Fibroblast of lung (primary cell): ENCODE measurements at places on chromosomes 3 and 15. TPM values are rescaled to one million over a fixed set of nuclear protein-coding genes. Genes with fewer than 3 reads are reported as not detected.

- peaks cover 3% of the 10 kb centered on the region for H3K27me3 ChIP-seq
- H3K27ac ChIP-seq: no peak overlapping the region
- no peaks in the 10 kb centered on the region for H3K36me3 ChIP-seq
- H3K4me1 ChIP-seq: no peaks in the 10 kb centered on the region
- no peak overlapping the region for H3K4me3 ChIP-seq
These were observed 6.1 kb upstream of the SLC25A38 start for GRCh38 chr3:39376959-39377634.

PPARG gene
- 14.9 and 42.8 TPM in 2 replicates for total RNA-seq

DNA sequence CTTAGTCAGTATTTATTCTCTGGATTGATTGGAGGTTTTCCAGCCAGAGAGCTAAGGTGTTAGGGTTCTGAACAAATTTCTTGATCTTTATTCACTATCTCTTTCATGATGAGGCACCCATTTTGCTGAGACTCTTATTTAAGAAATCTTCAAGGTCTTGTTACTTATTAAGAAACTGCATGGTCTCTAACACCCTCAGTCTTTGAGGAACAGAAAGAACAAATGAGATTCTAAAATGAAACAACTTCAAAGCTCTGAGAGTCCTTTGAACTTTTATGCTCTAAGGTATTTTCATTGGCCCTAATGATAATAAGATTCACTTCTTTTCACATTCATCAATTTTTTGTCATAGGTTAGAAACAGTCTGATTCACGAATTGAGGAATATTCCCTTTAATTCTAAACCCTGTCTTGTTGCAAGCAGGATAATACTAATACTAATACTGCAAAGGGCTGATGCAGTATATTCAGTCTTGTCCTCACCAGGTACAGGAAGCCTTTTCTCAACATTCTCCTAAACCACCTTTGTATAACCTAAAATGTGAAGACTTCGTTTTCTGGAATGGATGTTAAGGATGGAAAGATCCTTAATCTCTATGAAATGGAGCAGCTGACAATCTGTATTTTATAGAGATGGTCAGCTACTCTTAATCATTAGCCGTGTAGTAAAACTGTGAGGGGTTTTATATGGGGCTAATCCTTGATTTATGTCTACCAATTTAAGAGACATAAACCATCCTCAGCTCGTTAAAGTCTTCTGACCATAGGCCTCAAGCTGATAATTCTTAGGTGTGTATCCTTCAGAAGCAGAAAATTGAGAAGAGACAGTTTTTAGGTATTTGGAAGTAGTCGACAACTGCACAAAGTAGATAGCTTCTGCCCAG, 198.3 kb downstream of the OTOL1 start:
- no peak overlapping the region for H3K4me3 ChIP-seq
- H3K27ac ChIP-seq: no peak overlapping the region
- H3K36me3 ChIP-seq: no peaks in the 10 kb centered on the region
- DNase-seq: no peak
- no peaks in the 10 kb centered on the region for H3K27me3 ChIP-seq
- no peaks in the 10 kb centered on the region for H3K4me1 ChIP-seq

PGBD4 gene
- 2.6 and 3.0 TPM in 2 replicates for total RNA-seq

PLS1 gene
- total RNA-seq: 0.51 and 0.83 TPM in 2 replicates

GOLGA8J gene
- total RNA-seq: under 0.01 TPM in 1 of 2 replicates, not detected in the other

- DNase-seq: no peak
- no peaks in the 10 kb centered on the region for H3K27me3 ChIP-seq
- peaks cover 7% of the 10 kb centered on the region for H3K4me1 ChIP-seq
- H3K27ac ChIP-seq: no peak overlapping the region
- no peaks in the 10 kb centered on the region for H3K36me3 ChIP-seq
These were observed 264.8 kb upstream of the ZPLD1 start for GRCh38 chr3:102169915-102170479.

DNA sequence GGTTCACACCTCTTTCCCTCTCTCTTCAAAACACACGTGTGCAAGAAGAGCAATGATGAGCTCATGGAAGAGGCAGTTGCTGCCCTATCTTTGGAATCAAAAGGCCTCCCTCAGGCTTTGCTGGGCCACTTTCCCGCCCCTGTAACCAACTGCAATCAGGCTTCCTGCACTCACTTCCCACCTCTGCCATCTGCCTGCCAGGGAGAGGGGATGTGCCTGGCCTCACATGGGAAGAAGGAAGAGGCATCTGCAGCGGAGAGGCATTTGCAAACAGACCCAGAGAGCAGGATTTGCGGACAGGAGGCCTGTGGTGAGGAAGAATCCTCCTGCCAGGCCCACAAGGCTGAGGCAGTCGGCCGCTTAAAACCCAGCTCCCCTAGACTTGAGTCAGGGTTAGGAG, 175.6 kb upstream of the ATP10A start:
- DNase-seq: no peak
- no peak overlapping the region for H3K27ac ChIP-seq
- H3K4me3 ChIP-seq: no peak overlapping the region
- no peaks in the 10 kb centered on the region for H3K36me3 ChIP-seq
- no peaks in the 10 kb centered on the region for H3K4me1 ChIP-seq
- no peaks in the 10 kb centered on the region for H3K27me3 ChIP-seq

GOLGA8B gene
- total RNA-seq: 14.7 and 19.5 TPM in 2 replicates

DNA sequence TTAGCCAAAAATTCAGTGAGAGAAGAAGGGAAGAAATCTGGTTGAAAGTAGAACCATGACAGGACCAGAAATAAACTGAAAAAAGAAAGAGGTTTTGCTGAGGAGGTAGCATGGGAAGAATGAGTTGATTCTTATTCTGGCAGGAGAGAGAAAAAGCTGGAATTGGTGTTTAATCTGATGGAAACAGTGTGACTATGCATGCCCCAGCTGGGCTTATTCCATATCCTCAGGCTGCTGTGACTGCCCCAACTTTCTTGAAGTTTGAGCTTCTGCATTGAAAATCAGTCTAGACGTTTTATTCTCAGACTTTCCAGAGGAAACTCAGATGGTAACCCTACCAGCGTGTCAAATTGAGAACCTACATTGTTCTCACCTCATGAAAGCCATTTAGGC, 352.5 kb upstream of the DCBLD2 start:
- peak; percentile 46 for DNase-seq
- no peaks in the 10 kb centered on the region for H3K36me3 ChIP-seq
- H3K27ac ChIP-seq: no peak overlapping the region

INSYN1 gene
- total RNA-seq: 1.2 and 1.3 TPM in 2 replicates

- no peak for DNase-seq
- no peak overlapping the region for H3K27ac ChIP-seq
- no peaks in the 10 kb centered on the region for H3K27me3 ChIP-seq
- peak overlapping the region; percentile 72 for H3K4me3 ChIP-seq
- peaks cover 5% of the 10 kb centered on the region for H3K4me1 ChIP-seq
These were observed 1.4 kb downstream of the LYSMD2 start for GRCh38 chr15:51736069-51736468.

- DNase-seq: no peak
- no peak overlapping the region for H3K27ac ChIP-seq
- no peaks in the 10 kb centered on the region for H3K36me3 ChIP-seq
- no peaks in the 10 kb centered on the region for H3K27me3 ChIP-seq
These were observed 101.9 kb upstream of the KCNMB2 start for GRCh38 chr3:178434206-178434805.

DNA sequence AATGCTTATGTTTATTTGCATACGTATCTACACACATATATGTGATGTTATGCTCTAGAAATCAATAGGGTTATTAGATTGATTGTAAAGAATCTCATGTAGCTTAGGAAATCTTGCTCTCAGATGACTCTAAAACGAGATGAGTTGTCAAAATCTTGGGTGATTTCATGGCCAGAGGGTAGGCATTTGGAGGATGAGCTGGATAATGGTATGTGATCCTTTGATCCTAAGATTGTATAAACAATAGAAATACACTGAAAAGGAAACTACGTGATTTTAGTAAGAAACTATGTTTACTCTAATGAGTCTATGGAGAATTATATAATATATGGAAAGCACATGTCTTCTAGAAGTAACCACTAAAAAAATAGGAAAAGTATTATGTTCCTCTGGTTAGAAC, 676.6 kb downstream of the NSUN3 start:
- H3K4me1 ChIP-seq: no peaks in the 10 kb centered on the region
- no peak overlapping the region for H3K27ac ChIP-seq
- H3K4me3 ChIP-seq: no peak overlapping the region
- H3K36me3 ChIP-seq: no peaks in the 10 kb centered on the region
- no peak for DNase-seq

DNA sequence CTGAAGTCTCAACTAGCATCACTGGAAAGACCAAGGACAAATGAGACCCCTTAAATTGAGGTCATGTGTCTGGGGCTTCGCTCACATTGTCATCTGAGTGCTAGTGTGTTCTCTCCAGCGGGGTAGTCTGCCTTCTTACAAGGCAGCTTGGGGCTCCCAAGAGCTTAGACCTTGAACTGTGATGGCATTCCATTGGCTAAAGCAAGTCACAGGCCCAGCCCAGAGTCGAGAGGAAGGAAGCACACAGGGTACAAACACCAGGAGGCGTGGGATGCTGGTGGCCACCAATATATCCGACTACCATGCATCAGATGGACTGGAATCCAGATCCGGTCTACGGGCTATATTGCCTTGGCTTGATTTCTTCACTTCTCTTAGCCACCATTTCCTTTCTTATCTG, 31.5 kb upstream of the DYNC1LI1 start:
- DNase-seq: no peak
- no peak overlapping the region for H3K27ac ChIP-seq
- no peaks in the 10 kb centered on the region for H3K36me3 ChIP-seq
- H3K4me1 ChIP-seq: no peaks in the 10 kb centered on the region
- H3K4me3 ChIP-seq: no peak overlapping the region

DNA sequence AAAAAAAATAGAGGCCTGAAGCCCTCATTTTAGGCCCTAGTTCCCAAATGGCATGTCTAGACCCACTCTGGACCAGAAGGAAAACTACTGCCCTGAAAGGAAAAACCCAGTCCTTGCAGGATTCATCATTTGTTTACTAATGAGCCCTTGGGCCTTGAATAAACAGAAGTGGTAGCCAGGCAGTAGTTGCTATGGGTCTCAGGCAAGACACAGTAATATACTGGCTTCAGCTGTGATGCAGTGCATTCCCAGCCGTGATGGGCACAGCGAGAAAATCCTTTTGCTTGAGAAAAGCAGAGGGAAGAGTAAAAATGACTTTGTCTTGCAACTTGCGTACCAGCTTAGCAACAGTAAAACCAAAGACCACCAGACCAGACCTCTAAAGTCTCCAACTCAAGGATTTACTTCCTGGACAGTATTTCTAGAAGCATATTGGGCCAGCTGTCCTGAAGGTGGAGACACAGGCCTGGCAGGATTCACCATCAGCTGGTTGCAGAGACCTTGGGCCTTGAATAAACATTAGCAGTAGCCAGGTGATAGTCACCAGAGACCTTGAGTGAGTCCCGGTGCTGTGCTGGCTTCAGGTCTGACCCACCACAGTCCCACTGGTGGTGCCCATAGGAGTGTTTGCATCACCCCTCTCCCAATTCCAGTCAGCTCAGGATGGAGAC, 208.3 kb upstream of the SLITRK3 start:
- no peaks in the 10 kb centered on the region for H3K27me3 ChIP-seq
- no peaks in the 10 kb centered on the region for H3K4me1 ChIP-seq

DNA sequence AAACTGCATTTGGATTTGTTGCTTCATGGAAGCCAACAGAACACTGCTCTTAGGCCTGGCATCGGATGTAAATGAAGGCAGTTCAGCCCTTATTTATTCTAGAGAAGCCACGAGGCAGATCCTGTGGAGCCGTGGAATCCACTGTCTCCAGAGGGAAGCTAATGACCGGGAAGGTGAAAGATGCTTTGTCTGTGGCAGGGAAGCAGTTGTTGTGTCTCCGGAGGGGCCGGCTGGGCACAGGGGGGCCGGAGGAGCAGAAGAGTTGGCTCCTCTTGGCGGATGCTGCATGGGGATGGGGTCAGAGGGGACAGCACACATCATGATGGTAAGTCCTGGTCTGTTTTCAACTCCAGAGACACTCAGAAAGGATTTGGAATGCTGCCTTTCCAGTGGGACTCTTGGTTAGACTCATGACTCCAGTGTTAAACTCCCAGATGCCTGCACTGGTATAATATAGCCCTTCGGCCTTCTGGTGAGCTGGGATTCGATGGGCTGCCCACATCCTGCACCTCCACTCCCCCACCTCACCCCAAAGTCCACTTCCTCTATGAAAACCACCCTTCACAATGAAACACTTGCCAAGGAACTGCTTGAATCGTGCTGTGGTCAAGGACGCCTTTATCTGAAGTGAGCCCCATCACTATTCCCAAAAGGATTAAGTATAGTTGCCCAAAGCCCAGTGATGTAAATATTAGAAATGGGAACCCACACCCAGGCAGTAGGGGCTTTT, 33.6 kb downstream of the TPM1 start:
- H3K4me1 ChIP-seq: peaks cover 6% of the 10 kb centered on the region
- DNase-seq: no peak
- no peak overlapping the region for H3K4me3 ChIP-seq
- H3K27me3 ChIP-seq: no peaks in the 10 kb centered on the region
- no peaks in the 10 kb centered on the region for H3K36me3 ChIP-seq

GRCh38 chr3:156252656-156253055, 132.3 kb downstream of the KCNAB1 start:
- no peak overlapping the region for H3K27ac ChIP-seq
- H3K4me1 ChIP-seq: no peaks in the 10 kb centered on the region
- no peak overlapping the region for H3K4me3 ChIP-seq
- DNase-seq: no peak
- no peaks in the 10 kb centered on the region for H3K36me3 ChIP-seq
- no peaks in the 10 kb centered on the region for H3K27me3 ChIP-seq

DNA sequence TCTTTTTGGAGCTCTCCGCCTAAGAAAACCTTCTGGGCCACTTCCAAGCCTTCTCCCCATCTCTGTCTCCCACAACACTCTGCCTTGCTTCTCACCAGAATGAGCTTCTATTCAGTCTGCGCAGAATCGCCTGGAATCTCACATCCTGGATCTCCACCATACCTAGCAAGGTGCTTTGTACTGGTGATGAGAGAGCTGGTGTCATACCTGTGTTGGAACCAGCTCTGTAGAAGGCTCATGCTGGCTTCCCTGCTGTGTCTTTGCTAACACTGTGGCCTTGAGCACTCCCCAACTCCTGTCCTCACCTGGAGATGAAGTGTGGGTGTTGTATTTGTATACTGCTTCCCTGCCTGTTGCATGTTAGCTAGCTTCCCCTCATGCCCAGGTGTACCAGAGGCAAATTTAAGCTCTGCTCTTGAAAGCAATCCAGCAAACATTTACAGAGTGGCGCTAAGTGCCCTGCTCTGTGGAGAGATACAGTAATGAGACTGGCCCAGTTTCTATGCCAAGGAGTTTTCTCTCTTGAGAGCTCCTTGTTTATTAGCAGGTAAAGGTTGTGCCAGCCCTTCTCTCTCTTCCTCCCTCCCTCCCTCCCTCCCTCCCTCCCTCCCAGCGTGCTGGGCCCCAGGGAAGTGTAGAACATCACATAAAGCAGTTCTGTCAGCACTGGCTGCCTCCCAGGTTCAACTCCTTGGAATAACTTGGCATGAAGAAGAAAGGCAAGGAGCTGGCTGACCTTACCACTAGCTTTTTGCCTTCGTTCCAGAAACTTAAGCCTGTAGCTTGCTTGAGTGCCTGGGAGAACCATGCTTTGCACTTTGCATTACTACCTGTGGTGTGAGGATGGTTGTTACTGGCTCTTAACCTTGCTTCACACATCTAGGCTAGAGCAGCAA, 54.9 kb downstream of the TRIM71 start:
- H3K27me3 ChIP-seq: peaks cover 4% of the 10 kb centered on the region
- no peak overlapping the region for H3K27ac ChIP-seq
- H3K4me3 ChIP-seq: no peak overlapping the region
- no peaks in the 10 kb centered on the region for H3K36me3 ChIP-seq
- H3K4me1 ChIP-seq: no peaks in the 10 kb centered on the region

GJD2 gene
- not detected in 2 replicates for total RNA-seq
